ENCODE measurements at places on chromosomes 6 and 20.
A peak's percentile ranks its signal among the peaks of the same experiment; 100 is the strongest.

- DNase-seq = no peak
Observed at GRCh38 chr20:47429409-47429808, 72.3 kb upstream of the NCOA3 start.

DNA sequence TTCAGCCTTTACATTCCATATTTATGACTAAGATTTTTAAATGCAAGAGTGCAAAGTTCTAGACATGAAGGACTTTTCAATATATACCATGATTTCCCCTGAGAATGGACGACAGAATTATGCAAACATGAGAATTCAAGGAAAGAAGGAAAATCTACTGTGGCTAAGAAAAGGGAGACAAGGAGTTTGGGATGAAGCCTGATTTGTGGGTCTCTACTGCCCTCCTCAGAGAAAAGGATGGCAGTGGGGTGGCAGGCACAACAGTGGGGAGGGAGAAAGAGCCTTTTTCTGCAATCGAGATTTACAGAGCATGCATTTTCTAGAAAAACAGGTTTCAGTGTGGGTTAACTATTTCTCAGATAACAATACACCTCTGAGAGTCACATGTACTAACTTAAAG is 466.9 kb upstream of the NRSN1 start:
- DNase-seq = peak; percentile 37

GRCh38 chr6:49980898-49981297 is 11.5 kb upstream of the DEFB113 start:
- DNase-seq = peak; percentile 32

DNA sequence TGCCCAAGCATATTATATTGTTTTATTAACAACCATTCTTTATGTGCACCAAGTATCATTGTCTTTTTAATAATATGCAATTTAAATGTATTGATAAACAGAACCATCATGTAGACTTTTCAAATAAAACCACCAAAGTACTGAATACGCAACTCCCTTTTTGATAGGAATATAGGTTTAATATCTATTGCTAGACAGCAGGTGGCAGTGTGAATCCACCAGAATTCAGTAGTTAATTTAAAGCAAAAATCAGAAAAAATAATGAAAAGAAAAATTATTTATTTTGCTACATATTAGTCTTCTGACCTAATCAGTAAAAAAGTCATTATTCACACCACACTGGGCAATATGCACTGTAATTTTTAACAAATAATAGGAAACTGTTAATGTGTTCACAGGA is 143.7 kb downstream of the KLHL32 start:
- DNase-seq = peak; percentile 19

DNA sequence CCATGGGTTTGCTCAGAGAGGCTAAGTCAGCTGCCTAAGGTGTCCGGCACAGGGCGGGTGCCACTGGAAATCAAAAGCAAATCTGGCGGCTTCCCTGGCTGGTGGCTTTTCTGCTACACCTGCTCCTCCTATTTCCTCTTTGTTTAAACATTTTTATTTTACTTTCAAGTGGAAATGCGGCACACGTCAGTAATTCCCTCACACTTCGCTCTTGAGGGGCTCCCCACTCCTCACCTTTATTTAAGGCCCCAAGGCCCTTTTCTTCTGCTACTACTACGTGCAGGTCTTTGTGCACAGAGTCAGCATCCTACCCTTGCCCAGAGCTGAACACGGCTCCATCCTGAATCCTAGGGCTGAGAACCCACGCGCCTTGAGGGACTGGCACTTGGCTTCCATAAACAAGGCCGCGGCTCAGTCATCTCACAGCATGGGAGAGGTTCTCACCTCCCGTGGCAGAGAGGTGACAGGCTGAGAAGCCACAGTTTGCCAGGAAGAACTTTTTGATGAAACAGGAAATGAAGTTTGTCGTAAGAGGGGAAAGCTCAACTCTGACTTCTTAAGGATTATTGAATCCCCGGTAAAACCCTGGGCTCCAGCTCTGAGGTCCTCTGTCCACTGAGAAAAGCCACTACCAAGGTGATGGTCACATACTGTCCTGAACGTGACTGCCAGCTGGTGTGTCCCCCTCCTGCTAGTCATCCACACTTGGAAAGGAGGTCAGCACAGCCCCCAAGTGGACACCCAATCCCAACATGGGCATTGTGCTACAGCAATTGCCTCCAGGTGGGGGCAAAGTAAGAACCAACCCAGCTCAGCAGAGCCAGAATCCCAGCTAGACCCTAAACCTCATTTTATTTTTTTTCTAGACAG is 48.0 kb downstream of the NFATC2 start:
- no peak for DNase-seq

DNA sequence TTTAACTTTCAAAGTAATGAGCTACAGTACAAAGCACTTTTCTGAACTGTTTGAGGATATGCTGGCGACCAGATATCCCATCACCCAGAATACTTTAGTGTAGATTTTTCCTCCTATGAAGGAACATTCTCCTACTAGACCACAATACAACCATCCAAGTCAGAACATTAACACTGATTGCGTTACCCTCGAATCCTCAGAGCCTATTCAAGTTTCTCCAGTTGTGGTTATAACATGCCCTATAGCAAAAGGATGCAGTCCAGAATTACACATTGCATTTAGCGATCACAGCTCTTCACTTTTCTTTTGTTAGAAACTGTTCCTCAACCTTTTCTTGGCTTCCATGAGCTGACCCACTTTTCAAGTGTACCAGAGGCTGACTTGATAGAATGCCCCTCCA is 87.4 kb upstream of the SOX4 start:
- no peak for DNase-seq

GRCh38 chr6:26187981-26188635 is 100.9 kb downstream of the HFE start:
- DNase-seq = peak; percentile 44

GRCh38 chr6:37819802-37820717 is 533 bp downstream of the ZFAND3 start:
- DNase-seq = peak; percentile 70

GRCh38 chr6:129353067-129353466 is 356.9 kb downstream of the ARHGAP18 start:
- no peak for DNase-seq

- peak; percentile 29 for DNase-seq
Observed at GRCh38 chr6:107075951-107076381, 39.3 kb downstream of the BEND3 start.

DNA sequence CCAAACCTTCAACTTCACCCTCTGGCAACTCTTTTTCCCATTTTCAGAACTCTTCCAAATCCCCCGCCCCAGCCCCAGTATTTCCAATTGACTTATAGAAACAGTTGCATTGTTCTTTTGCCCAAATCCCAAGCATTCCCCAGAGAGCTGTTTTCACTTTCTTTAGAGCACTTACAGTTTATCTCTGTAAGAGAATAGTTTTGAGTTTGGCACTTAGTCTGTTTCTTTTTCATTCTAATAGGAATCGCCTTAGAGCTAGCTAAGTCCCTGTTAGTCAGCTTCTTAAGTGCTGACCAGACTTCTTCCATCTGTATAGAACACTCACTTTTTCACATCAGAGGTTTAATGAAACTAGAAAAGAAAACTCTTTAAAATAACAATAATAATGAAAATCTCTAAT is 374.2 kb upstream of the FLRT3 start:
- peak; percentile 18 for DNase-seq

GRCh38 chr6:16320533-16321340 is 82.3 kb downstream of the GMPR start:
- DNase-seq = peak; percentile 75

DNA sequence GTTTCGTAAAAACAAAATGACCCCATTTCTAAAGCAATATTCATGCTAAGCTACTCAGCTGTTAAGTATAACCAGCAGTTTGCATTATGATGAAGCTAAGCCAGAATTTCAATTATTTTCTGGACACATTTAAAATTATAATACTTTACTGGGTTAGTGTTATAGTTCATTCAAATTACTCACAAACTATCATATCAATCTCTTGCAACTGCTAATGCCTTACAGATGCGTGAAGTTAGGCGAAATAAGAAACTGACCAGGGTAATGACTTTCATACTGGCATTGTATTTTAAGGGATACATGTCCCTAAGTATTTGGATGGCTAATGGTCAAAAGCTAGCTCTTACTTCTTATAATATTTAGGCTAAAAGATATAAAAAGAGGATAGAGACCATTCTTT is 249.6 kb downstream of the TSHZ2 start:
- DNase-seq = no peak
